Breast epithelium (tissue), 4 donors: ENCODE measurements at places on chromosomes 13 and 19. TPM values are rescaled to one million over a fixed set of nuclear protein-coding genes. Genes with fewer than 3 reads are reported as not detected.
A peak's percentile ranks its signal among the peaks of the same experiment; 100 is the strongest.

DNA sequence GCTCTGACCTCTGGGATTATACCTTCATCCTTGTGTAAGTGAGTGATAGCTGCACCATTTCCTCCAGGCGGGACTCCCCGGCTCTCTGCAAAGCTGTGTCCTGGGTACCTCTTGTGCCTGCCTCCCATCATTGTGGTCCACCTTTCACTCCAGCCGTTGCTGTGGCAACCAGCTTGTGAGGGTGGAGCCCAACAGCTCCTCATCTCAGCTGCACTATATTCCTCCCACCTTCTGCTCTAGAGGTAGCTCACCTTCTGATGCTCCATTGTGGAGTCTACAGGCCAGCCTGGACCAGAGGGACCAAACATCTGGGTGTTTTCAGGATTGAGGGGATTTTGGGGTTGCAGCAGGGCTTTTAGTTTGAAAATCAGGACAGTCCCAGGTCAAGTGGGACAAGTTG lies 708.2 kb downstream of the UQCRFS1 start:
- no peaks in the 10 kb centered on the region for H3K27me3 ChIP-seq
- H3K4me3 ChIP-seq, result no peak overlapping the region
- H3K36me3 ChIP-seq, result no peaks in the 10 kb centered on the region
- no peaks in the 10 kb centered on the region for H3K4me1 ChIP-seq

FGF22 gene
- 0.48 TPM for total RNA-seq

DNA sequence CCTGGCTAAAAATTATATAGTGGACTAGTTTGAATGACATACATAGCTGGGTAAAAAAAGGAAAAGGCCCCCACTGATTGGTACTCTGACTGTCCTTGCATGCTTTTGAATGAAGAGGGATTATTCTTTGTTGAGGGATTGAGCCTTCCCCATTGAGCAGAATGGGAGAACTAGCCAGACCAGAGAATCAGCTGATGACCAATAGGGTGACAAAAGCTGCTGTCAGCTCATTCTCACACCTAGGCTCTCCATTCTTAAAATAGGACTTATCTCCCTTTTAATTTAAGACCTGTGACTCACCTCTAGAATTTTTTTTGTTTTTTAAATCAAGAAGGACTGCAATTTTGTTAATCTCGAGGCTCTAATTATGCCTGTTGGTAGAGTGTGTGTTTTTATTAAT lies 79.3 kb downstream of the CRYL1 start:
- no peak overlapping the region for H3K4me3 ChIP-seq
- DNase-seq, result no peak
- no peak overlapping the region for H3K27ac ChIP-seq
- no peaks in the 10 kb centered on the region for H3K27me3 ChIP-seq
- H3K36me3 ChIP-seq, result no peaks in the 10 kb centered on the region

CRLF1 gene
- 21.0 TPM for total RNA-seq

OR7A5 gene
- total RNA-seq, result 0.33 TPM

CEACAM21 gene
- 0.66 TPM for total RNA-seq

- no peaks in the 10 kb centered on the region for H3K4me1 ChIP-seq
- no peaks in the 10 kb centered on the region for H3K36me3 ChIP-seq
- no peaks in the 10 kb centered on the region for H3K27me3 ChIP-seq
- H3K4me3 ChIP-seq, result no peak overlapping the region
- DNase-seq, result no peak
Observed at GRCh38 chr19:29295285-29295684, 82.3 kb upstream of the UQCRFS1 start.

DNA sequence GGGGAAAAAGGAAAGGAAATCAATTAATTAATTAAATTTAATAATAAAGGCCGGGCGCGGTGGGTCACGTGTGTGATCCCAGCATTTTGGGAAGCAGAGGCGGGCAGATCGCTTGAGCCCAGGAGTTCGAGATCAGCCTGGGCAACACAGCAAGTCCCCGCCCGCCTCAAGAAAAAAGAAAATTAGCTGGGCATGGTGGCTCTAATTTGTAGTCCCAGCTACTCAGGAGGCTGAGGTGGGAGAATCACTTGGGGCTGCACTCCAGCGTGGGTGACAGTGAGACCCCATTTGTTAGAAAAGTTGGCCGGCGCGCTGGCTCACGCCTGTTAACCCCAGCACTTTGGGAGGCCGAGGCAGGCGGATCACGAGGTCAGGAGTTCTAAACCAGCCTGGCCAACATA lies 733 bp upstream of the CD320 start:
- H3K4me1 ChIP-seq, result peaks cover 9% of the 10 kb centered on the region
- no peak overlapping the region for H3K27ac ChIP-seq
- H3K4me3 ChIP-seq, result peak overlapping the region; percentile 57
- H3K27me3 ChIP-seq, result no peaks in the 10 kb centered on the region

DNA sequence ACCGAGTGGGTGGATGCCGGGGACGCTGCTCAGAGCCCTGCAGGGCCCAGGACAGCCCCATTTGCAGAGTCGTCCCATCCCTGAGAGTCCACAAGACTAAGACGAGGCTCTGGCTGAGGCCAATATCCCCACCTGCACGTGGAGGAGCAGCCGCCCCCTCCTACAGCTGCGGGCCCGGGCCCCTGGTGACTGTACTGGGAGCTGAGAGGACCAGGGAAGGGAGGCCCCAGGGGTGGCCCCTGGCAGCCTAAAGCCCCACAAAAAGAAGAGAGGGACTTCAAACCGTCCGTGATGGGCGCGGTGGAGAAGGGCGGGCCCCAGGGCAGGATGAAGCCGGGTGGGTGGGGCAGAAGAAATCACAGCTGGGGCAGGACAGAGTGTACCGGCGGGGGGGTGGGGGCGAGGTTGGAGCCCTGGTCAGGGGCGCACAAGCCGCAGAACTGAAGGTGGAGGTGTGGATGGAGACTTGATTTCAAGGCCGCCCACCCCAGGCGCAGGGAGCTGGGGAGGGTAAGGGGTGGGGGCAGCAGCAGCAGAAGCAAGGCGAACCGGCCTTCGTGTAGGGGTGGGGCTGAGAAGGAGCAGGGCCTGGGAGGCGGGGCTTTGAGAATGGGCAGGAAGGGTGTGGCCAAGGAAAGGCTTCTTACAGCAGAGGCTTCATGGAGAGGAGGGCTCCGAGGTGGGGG lies 12.9 kb downstream of the CFD start:
- peak overlapping the region; percentile 4 for H3K27ac ChIP-seq
- no peak overlapping the region for H3K4me3 ChIP-seq
- H3K27me3 ChIP-seq, result no peaks in the 10 kb centered on the region
- no peaks in the 10 kb centered on the region for H3K36me3 ChIP-seq
- no peaks in the 10 kb centered on the region for H3K4me1 ChIP-seq

CFD gene
- 797 TPM for total RNA-seq

GRCh38 chr19:54287456-54287855 lies 6.5 kb upstream of the LILRB2 start:
- no peaks in the 10 kb centered on the region for H3K36me3 ChIP-seq
- no peak overlapping the region for H3K27ac ChIP-seq
- DNase-seq, result no peak
- H3K4me3 ChIP-seq, result no peak overlapping the region
- H3K27me3 ChIP-seq, result peaks cover 18% of the 10 kb centered on the region

TSSK6 gene
- 2.9 TPM for total RNA-seq

DNA sequence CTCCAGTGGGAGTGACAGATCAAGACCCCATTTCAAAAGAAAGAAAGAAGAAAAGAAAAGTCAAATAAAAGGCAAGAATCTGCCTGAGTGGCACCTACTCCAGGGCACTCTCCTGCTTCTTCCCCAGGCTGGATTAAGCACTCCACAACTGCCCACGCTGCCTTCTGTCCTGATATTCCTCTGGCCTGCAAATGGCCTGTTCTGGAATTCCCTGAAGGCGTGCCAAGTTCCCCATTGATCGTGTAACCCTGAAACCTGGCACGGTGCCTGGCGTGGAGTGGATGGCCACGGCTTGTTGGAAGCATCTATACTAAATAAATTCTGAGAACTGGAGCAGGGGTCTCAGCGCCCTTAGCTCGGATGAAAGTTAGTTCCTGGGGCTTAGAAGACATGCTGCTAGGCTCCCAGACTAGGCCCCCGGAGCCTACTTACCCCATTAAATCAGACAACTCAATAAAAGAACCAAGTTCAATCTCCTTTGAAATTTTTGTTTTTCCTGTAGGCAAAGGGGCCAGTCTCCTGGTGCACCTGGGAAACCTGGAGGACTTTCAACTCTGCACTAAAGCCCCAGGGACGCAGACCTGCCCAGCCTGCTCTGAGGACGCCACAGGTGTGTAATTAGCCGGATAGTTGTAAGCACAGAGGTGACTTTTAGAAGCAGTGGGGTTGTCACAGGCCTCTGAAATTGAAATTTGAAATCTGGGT lies 21.9 kb downstream of the ANKRD27 start:
- H3K27me3 ChIP-seq, result no peaks in the 10 kb centered on the region
- H3K4me1 ChIP-seq, result peaks cover 10% of the 10 kb centered on the region
- peak overlapping the region; percentile 52 for H3K27ac ChIP-seq
- no peak overlapping the region for H3K4me3 ChIP-seq
- peak; percentile 70 for DNase-seq
